Stimulated activated CD4-positive, alpha-beta T cell treated with anti-CD3 and anti-CD28 coated beads, Interleukin-4, amount 100 ng/mL, for 48 hours (primary cell): ENCODE measurements at places on chromosomes 7 and 10.

- DNase-seq: no peak
These were observed 41.4 kb downstream of the NUDCD3 start for GRCh38 chr7:44448922-44449583.

DNA sequence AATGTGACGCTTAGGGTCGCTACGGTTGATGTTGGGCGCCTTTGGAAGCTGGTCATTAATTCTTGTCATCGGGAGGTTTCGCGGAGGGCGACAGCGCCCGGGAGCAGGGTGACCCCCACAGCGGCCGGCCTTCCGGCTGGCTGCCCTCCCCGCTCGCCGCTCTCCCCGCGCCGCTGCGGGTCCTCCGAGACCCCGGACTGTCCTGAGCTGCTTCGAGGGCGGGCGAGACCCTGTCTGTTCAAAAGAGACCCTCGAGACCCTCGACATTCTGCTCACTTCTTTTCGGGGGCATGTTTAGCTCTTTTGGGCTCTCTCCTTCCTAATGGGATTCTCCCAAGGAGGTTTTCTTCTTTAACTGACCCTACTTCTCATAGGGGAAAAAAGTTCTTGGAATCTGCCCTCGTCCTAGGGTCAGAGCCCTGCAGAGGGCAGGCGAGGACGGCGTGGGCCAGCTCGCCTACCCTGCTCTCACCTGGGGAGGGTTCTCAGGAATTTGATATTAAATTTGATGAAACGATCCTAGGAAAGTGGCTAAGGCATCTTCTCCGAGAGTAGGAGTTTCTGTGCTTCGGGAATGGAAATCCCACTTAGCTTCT lies 257.0 kb downstream of the OTUD1 start:
- DNase-seq: no peak

DNA sequence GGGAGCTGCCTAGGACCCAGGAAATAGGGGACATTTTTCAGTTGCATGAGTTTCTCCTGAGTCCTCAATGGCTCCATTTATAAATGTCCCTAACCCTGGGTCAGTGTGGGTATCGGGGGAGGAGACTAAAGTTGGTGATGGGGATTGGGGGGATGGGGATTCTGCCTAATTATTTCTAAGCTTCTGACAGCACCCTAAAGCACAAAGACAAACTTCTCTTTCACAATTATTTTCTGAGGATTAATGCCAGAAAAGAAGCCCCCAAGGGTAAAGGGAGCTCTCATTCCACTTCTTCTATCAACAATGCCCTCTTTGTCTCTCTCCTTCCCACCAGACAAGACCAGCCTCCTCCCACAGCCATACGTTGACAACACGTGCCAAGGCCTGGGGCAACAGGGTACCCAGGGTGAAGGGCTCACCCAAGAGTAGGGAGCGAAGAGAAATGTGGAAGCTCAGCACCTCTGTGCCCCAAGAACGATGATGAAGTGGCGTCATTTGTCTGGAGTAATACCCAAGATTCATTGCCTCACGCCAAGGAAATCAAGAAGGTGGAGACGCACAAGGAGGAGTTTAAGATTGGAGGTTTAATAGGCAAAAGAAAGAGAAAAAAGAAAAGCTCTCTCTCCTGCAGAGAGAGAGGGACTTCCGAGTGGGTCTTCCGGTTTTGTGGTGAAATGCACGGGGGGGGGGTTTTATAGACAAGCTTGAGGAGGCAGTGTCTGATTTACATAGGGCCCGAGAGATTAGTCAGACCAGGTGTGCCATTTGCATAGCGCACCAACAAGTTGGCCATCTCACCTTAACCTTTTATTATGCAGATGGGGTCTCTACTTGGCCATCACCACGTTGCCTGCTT lies 14.4 kb upstream of the GJC3 start:
- no peak for DNase-seq

DNA sequence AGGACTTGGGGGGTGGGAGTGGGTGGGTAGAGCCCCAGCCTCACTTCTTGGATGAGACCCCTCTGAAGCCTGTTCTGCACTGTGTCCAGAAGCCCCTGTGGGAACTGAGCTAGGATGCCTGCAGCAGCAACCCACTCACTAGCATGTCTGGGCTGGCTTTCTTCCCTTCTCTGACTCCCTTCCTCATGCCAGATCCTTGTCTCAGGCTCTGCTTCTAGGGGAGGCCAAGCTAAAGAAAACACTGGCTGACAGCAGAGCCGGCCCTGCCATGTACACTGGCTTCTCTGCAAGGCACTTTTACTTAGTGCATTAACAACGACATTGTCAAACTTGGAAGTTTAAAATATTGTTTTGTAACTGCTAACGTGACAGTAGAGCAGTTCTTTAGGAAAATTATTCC lies 50.2 kb downstream of the ARHGAP22 start:
- no peak for DNase-seq

DNA sequence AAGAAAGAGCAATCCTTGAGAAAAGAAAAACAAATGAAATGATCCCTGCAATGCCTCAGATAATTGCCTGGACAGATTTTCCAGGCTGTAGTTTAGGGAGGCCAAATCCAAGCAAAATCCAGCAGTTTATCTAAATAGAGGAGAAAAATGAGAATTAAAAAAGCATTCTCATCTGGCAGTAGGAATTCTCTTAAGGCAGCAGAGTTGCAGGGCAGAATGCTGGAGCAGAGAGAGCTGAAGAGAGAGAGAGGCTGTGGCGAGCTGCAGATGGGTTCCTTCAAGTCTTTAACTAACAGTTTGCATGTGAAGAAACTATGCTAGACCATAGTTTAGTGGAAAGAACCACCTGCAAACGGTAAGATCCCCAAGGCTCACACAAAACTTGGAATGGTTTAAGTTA lies 6.0 kb upstream of the LIPA start:
- no peak for DNase-seq

- DNase-seq: no peak
These were observed 2.5 kb downstream of the SH3PXD2A start for GRCh38 chr10:103852856-103853255.

GRCh38 chr7:94654783-94655125 lies 1.2 kb downstream of the SGCE start:
- no peak for DNase-seq

DNA sequence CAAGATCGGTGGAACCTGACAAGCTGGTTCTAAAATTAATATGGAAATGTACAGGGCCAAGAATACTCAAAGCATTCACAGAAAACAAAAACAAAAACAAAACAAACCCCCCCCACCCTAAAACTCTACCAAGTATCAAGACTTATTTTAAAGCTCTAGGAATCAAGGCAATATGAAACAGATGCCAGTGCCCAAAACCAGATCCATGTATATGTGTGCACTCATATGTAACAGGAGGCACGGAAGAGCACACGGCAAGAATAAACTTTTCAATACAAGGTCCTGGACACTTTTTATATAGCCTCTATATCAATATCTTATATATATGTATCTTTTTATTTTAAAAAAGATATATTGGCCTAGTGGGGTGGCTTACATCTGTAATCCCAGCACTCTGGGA lies 35.5 kb downstream of the KDM7A start:
- no peak for DNase-seq

DNA sequence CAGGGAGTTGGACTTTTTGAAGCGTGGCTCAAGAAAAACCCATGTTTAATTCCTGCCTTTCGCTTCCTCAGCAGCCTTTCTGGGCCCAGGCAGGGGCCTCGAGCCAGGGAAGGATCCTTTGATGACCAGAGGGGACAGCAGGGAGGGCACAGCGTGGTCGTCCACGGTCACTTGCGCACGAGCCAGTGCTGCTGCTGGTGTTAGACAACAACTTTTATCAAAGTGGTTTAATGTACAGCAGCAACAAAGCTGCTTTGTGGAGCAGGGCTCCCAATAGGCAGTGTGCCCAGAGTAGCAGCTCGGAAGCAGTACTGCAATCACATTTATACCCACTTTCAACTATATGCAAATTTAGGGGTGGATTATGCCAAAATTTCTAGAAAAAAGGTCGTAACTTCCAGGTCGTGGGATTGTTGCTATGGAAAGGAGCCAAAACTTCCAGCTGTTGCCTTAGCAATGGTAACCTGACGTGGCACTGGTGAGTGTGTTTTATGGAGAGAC lies 6.1 kb downstream of the GIMAP1 start:
- no peak for DNase-seq

DNA sequence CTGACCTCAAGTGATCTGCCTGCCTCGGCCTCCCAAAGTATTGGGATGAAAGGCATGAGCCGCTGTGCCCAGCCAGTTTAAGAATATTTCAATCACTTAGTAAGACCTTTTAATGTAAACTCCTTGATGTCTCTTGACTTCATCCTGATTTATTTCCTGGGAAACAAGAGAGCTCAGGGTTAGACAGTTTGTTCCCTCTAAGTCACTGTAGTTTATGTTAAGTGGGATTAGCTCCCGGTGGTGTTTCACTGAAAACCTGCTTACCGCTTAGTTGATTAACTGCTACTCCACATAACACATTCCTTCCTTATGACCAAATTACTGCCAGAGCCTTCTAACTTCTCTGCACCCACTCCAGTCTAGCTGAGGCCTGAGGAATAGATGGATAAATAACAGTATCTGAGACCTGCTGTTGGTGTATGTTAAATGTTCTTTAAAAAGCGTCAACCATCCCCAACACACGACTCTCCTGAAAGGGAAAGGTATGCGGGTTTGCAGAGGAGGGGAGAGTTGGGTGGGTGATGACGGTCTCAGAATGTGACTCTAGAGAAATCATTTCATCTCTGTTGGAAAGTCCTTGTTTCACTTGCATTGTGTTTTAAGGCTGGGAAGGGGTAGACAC lies 48.7 kb downstream of the CREB3L2 start:
- no peak for DNase-seq

DNA sequence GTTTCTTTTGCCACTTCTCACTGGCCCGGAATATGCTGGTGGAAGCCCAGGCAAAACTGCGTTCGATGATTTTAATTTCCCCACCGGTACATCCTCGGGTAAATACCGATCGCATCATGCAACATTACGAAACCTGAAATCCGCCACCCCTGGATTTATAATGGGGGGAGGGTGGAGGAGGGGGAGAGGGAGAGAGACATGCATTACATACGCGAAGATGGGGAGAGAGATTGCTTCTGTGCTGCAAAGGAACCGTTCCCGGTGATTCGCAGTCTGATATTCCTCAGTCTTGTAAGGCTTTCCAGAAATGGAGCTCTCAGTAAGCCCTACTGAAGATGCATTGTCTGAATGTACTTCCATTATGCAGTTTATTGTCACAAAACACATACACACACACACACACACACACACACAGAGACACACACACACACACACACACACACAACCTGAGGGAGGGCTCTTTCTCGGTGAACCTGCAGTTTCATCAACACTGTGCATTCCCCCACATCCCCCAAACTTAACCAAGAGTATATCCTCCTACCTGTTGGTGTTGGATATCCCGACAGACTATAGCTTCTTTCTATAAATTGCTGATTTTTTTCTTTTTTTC lies 741 bp downstream of the GPR85 start:
- no peak for DNase-seq

GRCh38 chr7:143931739-143932138 lies 3.3 kb upstream of the OR2F2 start:
- no peak for DNase-seq

DNA sequence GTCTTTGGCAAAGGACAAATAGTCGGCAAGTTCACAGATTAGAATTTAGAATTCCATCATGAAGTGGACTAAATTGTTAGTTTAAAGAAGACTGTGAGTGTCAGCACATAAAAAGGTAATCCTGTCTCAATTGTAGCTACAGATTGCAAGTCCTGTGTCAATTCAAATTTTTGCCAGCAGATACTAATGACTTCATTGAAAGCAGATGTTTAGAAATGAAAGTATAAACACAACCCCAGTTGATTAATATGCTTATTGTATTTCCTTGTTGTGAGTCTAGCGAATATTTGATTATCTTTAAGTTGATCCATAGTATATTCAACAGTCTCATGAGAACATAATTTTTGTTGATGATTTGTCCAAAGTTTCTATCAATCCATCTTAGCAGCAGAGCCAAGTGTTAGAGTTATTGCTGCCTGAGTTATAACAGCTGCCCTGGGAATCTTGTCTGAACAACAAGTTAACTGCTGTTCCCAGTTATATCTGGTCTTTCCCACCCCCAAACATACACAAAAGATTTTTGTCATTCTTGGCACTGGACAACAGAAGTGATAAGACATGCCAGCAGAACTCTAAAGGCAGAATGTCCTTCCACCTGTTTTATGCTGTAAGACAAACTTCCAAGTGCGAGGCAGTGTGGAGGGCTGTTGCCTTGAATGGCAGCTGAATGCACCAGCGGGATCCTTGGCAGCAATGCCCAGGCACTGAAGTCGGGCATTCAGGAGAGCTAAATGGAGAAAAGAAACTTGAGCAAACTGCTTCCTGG lies 21.3 kb upstream of the HERPUD2 start:
- no peak for DNase-seq

- no peak for DNase-seq
These were observed 50.4 kb upstream of the PTPRN2 start for GRCh38 chr7:158638001-158638400.

- no peak for DNase-seq
These were observed 44.1 kb downstream of the C10orf105 start for GRCh38 chr10:71675295-71675970.

DNA sequence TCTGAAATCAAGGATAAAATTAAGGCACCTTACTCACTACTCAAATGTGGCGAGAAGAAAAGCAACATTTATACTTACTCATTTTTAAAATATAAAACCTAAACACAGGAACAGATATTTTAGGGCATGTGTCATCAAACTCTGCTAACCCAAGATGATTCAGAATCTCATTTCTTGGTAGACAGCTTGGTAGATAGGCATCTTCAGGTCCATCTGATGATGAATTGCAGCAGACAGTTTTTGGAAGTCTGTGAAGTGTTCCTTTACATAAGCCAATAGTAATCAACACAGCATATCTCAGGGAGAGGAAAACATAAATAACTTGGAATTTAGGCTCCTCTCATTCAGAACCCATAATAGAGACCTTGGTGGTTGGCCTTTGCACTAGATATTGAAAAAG lies 3.4 kb downstream of the HIPK2 start:
- no peak for DNase-seq

GRCh38 chr7:39664057-39664456 lies 40.7 kb downstream of the RALA start:
- no peak for DNase-seq

DNA sequence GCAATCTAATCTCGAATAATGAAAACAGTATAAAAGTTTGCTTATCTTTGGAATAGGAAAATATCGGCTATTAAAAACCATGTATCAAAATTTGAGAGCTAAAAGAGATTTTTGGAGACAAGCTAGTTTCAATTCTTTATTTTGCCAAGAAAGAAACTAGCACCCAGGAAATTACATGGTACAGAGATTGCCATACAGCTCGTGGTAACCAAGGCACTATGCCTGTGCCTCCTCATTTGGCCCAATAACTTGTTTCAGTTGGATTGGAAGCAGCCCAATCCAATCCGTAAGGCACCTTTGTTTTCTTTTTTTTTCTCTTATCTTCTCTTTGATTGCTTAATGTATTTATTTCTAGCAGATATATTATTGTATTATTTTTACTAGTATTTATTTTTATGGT lies 55.0 kb downstream of the GNAI1 start:
- no peak for DNase-seq
